ENCODE measurements at places on chromosomes 6 and 20.
A peak's percentile ranks its signal among the peaks of the same experiment; 100 is the strongest.

DNA sequence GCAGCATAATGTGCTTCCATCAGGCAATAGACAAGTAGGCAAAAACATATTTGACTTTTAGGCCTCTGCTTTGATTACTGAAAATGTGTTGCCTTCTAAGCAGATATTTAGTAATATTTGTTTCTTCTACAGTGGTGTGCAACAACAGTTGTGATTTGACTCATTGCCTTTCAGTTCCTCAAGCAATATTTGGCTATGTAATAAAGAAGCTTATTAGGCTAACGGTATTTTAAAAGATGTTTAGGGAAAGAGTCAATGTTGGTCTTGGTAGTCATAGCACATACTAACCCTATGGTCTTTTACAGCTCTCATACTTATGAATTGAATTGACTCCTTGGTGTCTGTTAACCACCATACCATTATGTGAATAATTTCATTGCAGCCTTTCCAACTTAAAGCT lies 124.1 kb downstream of the GRIK2 start:
- DNase-seq = no peak

DNA sequence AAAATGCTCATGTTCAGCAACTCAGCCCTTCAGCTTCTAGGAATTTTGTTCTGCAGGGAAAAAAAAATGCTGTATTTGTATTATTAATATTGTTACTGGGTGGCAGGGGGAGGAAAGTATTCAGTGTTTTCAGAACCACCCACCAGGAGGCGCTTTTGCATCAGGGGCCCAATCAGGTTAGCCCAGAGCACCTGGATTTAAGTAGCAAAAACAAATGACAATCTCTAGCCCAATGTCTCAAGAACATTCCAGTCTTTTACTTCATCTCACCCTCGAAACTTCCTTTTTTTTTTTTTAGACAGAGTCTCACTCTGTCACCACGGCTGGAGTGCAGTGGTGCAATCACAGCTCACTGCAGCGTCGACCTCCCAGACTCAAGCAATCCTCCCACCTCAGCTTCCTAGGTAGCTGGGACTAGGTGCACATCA lies 635 bp upstream of the C20orf203 start:
- peak; percentile 48 for DNase-seq

GRCh38 chr6:133894795-133895358 lies 6.0 kb downstream of the TCF21 start:
- no peak for DNase-seq

DNA sequence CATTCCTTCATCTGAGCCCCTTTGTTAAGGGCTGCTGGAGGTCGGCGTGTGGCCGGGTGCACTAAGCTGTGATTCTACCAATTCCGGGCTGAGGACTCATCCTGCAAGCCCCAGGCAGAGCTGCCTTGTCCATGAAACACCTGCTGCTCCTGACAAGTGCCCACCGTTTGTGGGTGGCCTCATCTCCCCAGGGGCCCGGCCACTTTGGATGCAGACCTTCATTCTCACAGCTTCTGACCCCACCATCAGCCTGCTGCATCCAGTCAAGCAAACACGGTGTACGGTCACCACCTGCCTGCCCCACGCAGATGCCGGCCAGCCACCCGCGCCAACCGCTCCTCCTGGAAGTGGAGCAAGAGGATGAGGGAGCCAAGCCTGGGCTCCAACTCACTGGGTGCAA lies 382.7 kb downstream of the THBS2 start:
- DNase-seq = no peak

- no peak for DNase-seq
Measured at GRCh38 chr6:127051571-127052260, 66.8 kb upstream of the RSPO3 start.

GRCh38 chr6:3277251-3277650 lies 18.5 kb downstream of the PSMG4 start:
- no peak for DNase-seq

- DNase-seq = no peak
Measured at GRCh38 chr6:139939189-139939979, 564.9 kb upstream of the CITED2 start.

DNA sequence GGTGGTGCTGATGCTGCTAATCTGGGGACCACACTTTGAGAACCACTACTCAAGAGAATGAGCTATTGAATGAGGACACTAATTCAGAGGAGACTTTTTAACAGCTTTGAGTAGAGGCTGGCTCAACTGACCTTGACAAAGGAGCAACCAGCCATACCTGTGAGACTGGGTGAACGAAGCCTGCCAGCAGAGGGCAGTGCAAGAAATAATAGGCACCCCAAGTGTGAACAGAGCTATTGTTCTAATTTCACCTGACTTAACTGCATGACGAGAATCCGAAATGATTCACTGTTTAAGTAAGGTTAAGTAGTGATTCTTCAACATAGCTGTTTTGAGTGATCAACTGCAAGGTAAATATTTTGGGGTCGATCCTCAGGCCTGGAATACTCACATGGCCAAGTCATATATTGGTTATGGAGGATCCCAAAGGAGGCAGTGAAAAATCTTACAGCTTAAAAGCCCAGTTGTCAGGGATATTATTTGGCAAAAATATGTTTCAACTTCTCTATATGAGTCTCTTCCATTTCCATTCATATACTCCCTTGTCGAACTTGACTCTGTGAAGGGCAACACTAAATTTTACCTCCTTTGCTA lies 550.5 kb upstream of the MARCKS start:
- peak; percentile 60 for DNase-seq

- no peak for DNase-seq
Measured at GRCh38 chr6:9540126-9540525, 874.7 kb downstream of the TFAP2A start.

GRCh38 chr6:146444189-146444588 lies 99.4 kb upstream of the RAB32 start:
- no peak for DNase-seq

- DNase-seq = no peak
Measured at GRCh38 chr6:30544666-30545272, 11.5 kb downstream of the GNL1 start.

DNA sequence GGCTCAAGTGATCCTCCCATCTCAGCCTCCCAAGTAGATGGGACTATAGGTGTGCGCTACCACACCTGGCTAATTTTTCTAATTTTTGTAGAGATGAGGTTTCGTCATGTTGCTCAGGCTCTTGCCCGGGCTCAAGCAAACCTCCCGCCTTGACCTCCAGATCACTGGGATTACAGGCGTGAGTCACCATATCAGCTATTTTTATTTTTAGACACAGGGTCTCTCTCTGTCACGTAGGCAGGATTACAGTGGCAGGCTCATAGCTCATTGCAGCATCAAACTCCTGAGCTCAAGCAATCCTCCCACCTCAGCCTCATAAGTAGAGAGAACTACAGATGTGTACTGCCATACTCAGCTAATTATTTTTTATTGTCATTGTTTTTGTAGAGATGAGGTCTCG lies 41.7 kb downstream of the SLC23A2 start:
- DNase-seq = no peak

DNA sequence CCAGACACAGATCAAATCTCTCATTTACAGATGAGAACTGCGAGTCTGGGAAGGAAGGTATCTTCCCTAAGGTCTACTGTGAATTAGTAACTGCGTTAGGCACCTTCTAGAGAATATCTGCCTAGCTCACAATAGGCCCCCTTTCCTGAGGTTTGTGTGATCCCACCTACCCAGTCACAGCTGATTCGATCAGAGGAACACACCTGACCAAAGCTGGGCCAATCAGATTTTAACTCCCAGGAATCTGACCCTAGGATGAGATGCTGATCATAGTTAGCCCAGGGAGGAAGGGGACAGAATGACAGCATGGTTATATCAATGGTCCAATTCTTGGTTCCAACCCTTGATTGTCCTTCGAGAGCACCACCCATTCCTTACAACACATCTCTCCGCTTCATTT lies 7.4 kb upstream of the CCDC167 start:
- DNase-seq = no peak

GRCh38 chr6:170596426-170596825 lies 12.0 kb upstream of the PDCD2 start:
- no peak for DNase-seq

DNA sequence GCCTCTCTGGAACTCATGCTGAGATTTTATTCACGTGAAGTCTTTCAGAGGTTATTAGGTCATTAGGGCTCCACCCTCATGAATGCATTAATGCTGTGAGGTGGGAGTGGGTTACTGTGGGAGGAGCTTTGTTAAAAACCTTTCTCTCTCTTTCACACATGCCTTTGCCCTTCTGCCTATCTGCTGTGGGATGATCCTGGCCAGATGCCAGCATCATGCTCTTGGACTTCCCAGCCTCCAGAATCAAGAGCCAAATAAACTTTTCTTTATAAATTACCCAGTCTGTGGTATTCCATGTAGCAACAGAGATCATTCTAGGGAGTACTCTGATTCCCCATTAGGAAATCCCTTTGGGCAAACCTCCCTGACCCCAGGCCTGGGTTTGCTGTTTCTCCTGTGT lies 129.9 kb upstream of the AGPAT4 start:
- no peak for DNase-seq
